Activated CD4-positive, alpha-beta T cell treated with anti-CD3 and anti-CD28 coated beads, Interleukin-2, amount 10 ng/mL, durations not matched to agents 24 days and 14 days (primary cell): ENCODE measurements at places on chromosomes 11 and 22. TPM values are rescaled to one million over a fixed set of nuclear protein-coding genes. Genes with fewer than 3 reads are reported as not detected.

DNA sequence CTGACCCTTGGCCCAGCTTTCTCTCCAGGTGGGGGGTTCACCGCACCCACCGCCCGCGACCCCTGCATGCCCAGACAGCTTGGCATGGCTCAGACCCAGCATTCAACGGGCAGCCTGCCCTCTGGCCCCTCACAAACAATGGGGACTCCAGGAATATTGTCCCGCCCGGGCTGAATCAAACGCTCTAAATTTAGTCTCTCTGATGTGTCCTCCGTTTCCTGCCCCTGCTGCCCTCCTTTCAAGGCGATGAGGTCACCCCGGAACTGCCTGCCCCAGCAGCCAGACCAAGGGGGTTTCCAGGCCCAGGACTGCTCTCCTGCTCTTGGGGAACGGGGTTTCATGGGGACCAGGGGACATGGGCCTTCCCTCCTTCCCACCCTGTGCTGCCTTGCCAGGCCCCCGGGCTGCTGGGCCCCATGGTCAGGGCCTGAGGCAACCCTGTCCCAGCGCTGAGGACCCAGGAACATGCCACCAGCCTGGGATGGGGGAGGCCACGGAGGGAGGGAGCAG, 10.1 kb upstream of the PDGFB start:
- DNase-seq: peak; percentile 91
- peaks cover 2% of the 10 kb centered on the region for H3K27me3 ChIP-seq
- peak overlapping the region; percentile 97 for H3K27ac ChIP-seq
- peaks cover 26% of the 10 kb centered on the region for H3K4me1 ChIP-seq
- H3K36me3 ChIP-seq: no peaks in the 10 kb centered on the region
- peak overlapping the region; percentile 73 for H3K4me3 ChIP-seq

DNA sequence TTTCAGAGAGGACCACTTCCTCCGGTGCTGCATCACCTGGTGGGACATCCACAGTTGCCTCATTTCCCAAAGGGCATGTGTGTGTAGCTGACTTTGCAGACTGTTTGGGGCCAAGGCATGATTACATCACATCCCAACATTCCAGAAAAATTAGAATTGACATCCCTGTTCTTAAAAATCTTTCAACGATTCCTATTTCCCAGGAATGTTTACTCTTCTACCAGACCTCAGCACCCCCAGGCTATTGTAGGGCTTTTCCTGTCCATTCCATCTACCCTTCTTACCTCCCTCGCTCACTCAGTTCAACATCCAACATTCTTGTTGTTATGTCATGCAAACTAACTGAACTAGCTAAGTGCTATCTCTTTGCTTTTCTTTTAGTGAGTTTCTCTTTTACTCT, 37.3 kb downstream of the PIWIL4 start:
- no peak overlapping the region for H3K27ac ChIP-seq
- H3K27me3 ChIP-seq: peaks cover 4% of the 10 kb centered on the region
- H3K36me3 ChIP-seq: no peaks in the 10 kb centered on the region
- H3K4me1 ChIP-seq: no peaks in the 10 kb centered on the region
- DNase-seq: no peak

GRCh38 chr22:47280301-47280700, 517.9 kb downstream of the TBC1D22A start:
- no peak overlapping the region for H3K27ac ChIP-seq
- no peaks in the 10 kb centered on the region for H3K36me3 ChIP-seq
- no peaks in the 10 kb centered on the region for H3K27me3 ChIP-seq
- H3K4me3 ChIP-seq: no peak overlapping the region
- DNase-seq: no peak
- H3K4me1 ChIP-seq: no peaks in the 10 kb centered on the region

DNA sequence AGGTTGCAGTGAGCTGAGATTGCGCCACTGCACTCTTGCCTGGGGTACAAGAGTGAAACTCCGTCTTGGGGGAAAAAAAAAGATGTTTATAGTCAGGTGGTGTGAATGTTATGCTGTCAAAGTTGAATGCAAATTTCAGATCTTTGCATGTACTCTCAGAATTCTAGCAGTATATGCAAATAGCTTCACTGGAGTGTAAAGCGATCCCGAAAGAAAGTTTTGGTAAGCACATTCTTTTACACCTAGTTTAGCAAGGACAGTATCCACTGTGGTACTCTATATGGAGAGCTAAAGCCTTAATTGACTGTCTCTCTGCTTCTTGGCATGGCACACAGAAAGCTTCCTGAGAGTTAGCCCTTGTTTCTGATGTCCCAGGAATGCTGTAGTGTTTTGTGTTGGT, 4.0 kb downstream of the JAM3 start:
- no peak overlapping the region for H3K4me3 ChIP-seq
- no peak overlapping the region for H3K27ac ChIP-seq
- peaks cover 9% of the 10 kb centered on the region for H3K4me1 ChIP-seq
- H3K36me3 ChIP-seq: no peaks in the 10 kb centered on the region
- peaks cover 51% of the 10 kb centered on the region for H3K27me3 ChIP-seq
- no peak for DNase-seq

GRCh38 chr11:70574725-70575347, 176.5 kb downstream of the CTTN start:
- no peaks in the 10 kb centered on the region for H3K4me1 ChIP-seq
- H3K36me3 ChIP-seq: no peaks in the 10 kb centered on the region
- no peak overlapping the region for H3K27ac ChIP-seq
- H3K4me3 ChIP-seq: no peak overlapping the region

- no peaks in the 10 kb centered on the region for H3K36me3 ChIP-seq
- H3K4me3 ChIP-seq: no peak overlapping the region
- H3K4me1 ChIP-seq: no peaks in the 10 kb centered on the region
- peaks cover 8% of the 10 kb centered on the region for H3K27me3 ChIP-seq
These were observed 2.0 kb downstream of the CSRP3 start for GRCh38 chr11:19199771-19200170.

DNA sequence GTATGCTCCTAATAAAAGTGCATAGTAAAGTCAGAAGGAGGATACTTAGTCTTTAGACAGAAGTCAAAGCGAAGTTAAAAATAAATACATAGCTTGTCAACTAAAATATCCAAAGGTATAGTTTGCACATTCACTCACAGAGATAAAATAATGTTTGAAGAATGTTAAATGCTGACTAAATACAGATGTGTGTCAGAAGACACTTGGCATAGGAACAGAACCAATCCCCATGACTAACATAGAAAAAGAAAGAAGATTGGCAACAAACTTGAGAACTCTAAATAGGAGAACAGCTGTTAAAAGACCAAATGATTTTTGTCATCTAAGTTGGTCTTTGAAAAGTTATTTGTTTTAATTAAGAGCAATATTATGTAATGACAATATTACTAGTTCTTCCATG, 1172.1 kb upstream of the RAG2 start:
- no peak overlapping the region for H3K27ac ChIP-seq
- no peak overlapping the region for H3K4me3 ChIP-seq
- H3K27me3 ChIP-seq: no peaks in the 10 kb centered on the region
- no peaks in the 10 kb centered on the region for H3K4me1 ChIP-seq

DNA sequence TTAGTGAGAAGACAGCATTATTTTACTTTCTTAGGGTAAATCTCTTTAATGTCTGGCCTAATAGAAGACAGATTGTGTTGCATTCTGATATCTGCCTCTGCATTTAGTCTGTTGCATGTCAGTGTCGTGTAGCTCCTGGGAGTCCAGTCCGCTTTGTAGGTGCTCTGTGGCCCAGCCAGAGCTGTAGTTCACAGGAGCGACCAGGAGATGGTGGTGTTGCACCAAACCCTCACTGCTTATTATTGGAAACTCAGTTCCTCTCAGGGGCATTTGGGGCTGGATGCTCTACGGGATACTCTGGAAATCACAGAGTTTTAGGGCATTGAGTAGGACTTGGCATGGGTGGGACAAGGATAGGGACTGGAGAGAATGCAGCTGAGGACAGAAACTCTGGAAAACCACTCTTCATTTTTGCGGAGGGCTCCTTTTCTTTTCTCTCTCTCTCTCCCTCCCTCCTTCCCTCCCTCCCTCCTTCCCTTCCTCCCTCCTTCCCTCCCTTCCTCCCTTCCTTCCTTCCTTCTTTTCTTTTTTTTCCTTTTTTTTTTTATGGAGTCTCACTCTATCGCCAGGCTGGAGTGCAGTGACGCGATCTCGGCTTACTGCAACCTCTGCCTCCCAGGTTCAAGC, 21.7 kb downstream of the MIAT start:
- H3K4me1 ChIP-seq: peaks cover 35% of the 10 kb centered on the region
- H3K4me3 ChIP-seq: no peak overlapping the region
- DNase-seq: peak; percentile 92
- no peak overlapping the region for H3K27ac ChIP-seq
- peaks cover 42% of the 10 kb centered on the region for H3K36me3 ChIP-seq

DNA sequence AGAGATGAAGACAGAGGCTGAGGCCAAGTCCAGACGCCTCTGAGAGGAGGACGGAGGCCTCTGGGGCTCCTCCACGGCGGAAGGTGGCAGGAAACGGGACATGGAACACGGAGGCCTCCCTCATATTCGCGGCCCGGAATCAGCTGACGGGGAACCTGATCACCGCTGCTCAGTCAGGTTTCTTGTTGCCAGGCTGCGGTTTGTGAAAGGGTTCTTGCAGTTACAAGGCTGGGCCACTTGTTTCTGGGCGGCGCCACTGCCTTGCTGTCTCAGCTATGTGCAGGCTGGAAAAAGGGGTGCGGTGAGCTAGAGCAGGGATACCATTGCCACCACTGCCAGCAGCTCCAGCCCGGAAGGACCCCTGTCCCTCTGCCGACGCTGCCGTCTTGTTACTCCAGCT, 10.0 kb upstream of the MMP1 start:
- H3K4me3 ChIP-seq: no peak overlapping the region
- no peak overlapping the region for H3K27ac ChIP-seq
- DNase-seq: peak; percentile 61
- peaks cover 12% of the 10 kb centered on the region for H3K27me3 ChIP-seq
- no peaks in the 10 kb centered on the region for H3K4me1 ChIP-seq
- no peaks in the 10 kb centered on the region for H3K36me3 ChIP-seq

DNA sequence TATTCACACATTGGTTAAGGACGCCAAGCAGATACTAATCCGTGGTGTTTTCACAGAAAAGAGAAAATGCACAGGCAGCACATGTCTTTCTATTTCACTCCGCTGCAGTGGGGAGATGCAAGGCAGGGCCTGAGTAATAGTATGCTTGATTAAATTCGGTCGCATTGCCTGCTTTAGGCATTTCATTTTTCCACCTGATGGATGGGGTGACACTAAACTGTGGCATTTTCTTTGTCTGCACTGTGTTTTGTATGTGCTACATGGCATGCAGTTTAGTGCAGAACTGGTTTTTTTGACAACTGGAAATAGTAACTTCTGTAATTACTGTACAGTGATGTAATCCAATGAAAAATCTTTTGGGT, 94.9 kb downstream of the SLC17A6 start:
- H3K27ac ChIP-seq: no peak overlapping the region
- peaks cover 23% of the 10 kb centered on the region for H3K27me3 ChIP-seq
- no peak for DNase-seq
- no peaks in the 10 kb centered on the region for H3K36me3 ChIP-seq
- peaks cover 3% of the 10 kb centered on the region for H3K4me1 ChIP-seq

DNA sequence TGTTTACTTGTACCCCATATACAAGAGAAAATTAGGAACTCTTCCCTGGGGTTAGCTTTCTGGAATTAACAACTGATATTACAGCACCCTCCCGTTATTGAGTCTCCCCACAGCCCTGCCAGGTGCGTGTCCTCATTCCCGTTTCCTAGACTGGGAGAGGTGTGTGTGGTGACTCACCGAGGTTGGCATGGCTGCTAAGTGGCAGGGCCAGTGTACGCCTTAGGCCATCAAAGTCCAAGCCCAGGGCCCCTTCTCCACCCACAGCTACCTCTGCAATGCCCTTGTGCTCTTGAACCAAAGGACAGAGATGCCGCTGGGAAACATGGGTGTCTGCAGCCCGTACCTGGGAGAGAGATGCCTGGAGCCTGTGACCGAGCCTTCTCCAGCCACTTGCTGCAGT, 12.3 kb downstream of the IFT27 start:
- no peak overlapping the region for H3K4me3 ChIP-seq
- no peak overlapping the region for H3K27ac ChIP-seq
- H3K36me3 ChIP-seq: peaks cover 1% of the 10 kb centered on the region
- peaks cover 2% of the 10 kb centered on the region for H3K4me1 ChIP-seq

GRCh38 chr22:49699476-49699875, 128.2 kb downstream of the BRD1 start:
- H3K36me3 ChIP-seq: no peaks in the 10 kb centered on the region
- no peak for DNase-seq
- H3K4me1 ChIP-seq: no peaks in the 10 kb centered on the region
- peaks cover 5% of the 10 kb centered on the region for H3K27me3 ChIP-seq
- no peak overlapping the region for H3K4me3 ChIP-seq
- H3K27ac ChIP-seq: no peak overlapping the region

DNA sequence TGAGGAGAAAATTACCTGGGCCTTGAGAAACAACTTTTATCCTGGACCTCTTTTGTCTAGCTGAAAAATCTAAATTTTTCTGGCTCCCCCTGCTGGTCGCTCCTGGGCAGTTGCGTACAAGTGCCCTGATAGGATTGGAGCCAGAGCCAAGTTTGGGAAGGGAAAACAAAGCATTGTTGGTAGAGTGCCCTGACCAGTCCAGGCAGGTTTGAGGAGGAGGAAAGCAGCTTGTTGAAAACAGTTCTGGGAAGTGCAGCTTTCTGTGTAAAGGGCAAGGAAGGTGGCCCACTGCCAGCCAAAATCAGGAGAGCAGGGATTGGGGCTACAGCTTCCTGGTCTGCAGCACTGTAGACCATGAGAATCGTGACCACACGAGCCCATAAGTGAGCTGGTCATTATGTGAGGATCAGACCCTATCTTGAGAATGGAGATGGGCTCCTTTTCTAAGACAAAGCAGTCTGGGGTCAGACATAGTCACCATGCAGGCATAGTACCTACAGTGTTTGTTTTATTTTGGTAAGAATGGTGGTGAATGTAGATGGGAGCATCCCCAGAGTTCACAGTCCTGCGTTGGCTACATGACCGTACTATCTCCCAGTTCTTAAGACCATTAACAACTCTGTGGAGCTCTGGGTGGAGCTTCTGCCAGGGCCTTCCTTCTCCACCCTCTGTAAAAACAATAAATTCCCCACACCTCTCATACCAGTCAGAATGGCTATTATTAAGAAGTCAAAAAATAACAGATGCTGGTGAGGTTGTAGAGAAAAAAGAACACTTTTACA, 21.3 kb upstream of the PIK3IP1 start:
- peaks cover 7% of the 10 kb centered on the region for H3K4me1 ChIP-seq
- no peaks in the 10 kb centered on the region for H3K27me3 ChIP-seq
- no peak overlapping the region for H3K4me3 ChIP-seq
- H3K27ac ChIP-seq: no peak overlapping the region
- H3K36me3 ChIP-seq: peaks cover 18% of the 10 kb centered on the region
- peak; percentile 89 for DNase-seq

DNA sequence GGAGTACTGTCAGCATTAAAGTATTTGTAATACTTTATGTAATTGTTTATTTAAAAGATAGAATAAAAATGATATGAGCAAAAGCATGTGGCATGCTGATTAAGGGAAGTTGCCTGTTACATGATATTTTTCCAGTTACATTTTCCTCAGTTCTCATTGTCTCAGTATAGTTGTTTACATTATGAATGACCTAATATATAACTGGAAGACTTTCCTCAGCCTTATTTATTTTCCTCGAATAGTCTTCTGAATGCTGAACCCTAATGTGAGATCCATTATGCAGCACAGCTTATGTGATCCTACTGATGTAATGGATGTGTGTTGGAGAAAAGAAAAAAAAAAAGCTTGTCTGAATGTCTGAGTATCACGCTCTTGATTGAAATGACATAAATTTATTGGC, 95.5 kb downstream of the LUZP2 start:
- DNase-seq: no peak
- H3K4me3 ChIP-seq: no peak overlapping the region
- no peak overlapping the region for H3K27ac ChIP-seq
- no peaks in the 10 kb centered on the region for H3K36me3 ChIP-seq
- H3K27me3 ChIP-seq: no peaks in the 10 kb centered on the region

KDM4E gene
- total RNA-seq: not detected in 2 replicates

OR4D5 gene
- total RNA-seq: not detected in 2 replicates

ENTHD1 gene
- 0.09 and 0.56 TPM in 2 replicates for total RNA-seq

PLAAT5 gene
- not detected in 2 replicates for total RNA-seq

KRTAP5-8 gene
- total RNA-seq: not detected in 2 replicates

CDC45 gene
- total RNA-seq: 121 and 123 TPM in 2 replicates

NTM gene
- total RNA-seq: not detected in 2 replicates

PATE4 gene
- total RNA-seq: not detected in 2 replicates

OR2AG1 gene
- total RNA-seq: not detected in 2 replicates

KRTAP5-9 gene
- not detected in 2 replicates for total RNA-seq

ADORA2A gene
- 34.9 and 36.2 TPM in 2 replicates for total RNA-seq
